ENCODE measurements at places on chromosomes 3 and 15. TPM values are rescaled to one million over a fixed set of nuclear protein-coding genes. Genes with fewer than 3 reads are reported as not detected.

Gene LMAN1L
- total RNA-seq = not detected

Gene PLA2G4E
- not detected for total RNA-seq

DNA sequence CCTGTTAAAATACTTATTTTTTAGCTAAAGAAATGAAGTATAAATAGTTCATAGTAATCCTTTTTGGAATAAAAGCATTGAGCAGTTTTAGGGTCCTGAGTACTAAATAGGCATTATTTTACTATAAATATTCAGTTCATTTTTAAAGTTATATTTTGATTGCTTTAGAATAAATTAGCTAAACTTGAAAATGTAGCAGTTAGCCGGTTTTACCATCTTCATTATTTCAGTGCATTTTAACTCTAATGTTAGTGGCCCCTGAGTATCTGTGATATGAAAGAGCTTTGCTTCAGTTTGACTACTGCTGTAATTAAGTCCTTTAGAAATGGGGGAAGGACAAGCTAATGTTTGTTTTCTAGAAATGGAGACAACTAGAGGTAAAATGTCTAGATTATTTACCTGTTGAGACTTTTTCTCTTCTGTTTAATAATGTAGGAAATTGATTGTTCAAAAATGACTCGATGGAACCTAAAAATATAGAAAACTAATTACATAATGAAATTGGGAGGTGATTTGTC lies 3.6 kb downstream of the SMC4 start:
- DNase-seq = no peak

DNA sequence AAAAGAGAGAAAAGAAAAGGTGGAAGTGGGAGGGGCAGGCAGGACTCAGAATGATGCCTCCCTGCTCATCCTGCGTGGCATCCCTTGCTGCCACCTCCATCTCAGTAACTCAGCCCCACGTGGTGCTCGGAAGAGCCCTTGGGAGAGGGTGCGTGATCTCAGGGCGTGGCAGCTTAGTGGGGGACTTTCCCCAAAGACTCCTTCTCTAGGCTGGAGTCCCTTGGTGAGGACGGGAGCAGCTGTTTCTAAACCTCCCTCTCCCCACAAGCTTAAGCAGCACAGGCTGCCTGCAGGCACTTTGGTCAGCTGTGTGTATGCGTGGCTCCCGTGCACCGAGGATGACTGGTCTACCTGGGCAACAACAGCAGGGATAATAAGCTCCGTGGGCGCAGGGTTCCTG lies 7.4 kb upstream of the ANPEP start:
- no peak for DNase-seq

- no peak for DNase-seq
These were observed 283.4 kb upstream of the VEPH1 start for GRCh38 chr3:157786618-157787017.

DNA sequence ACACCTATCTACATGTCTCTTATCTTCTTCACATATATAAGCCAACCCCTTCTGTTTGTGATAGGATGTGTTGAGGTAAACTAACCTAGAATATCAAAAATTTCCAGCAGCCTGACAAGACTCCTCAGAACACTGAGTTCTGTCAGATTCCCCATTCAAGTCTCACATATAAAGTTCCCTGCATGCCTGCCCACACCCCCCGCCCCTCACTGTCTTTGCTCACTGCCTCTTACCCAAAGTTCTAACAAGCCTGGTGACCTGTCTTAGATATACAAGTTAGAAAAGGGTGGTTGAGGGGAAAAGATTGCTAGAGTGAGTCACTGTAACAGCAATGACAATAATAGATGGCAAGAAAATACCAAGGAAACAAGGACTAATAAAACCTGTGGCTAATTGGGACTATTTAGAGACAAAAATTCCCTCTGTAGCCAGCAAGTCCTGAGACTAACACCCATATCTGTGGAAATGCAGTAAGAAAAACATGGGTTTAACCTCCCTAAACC lies 40.1 kb downstream of the FBXO22 start:
- DNase-seq = no peak

Data from glomerular endothelial cell (primary cell).